Spleen (tissue), 13 donors: ENCODE measurements at places on chromosomes 5 and 9. TPM values are rescaled to one million over a fixed set of nuclear protein-coding genes. Genes with fewer than 3 reads are reported as not detected.
A peak's percentile ranks its signal among the peaks of the same experiment; 100 is the strongest.

DNA sequence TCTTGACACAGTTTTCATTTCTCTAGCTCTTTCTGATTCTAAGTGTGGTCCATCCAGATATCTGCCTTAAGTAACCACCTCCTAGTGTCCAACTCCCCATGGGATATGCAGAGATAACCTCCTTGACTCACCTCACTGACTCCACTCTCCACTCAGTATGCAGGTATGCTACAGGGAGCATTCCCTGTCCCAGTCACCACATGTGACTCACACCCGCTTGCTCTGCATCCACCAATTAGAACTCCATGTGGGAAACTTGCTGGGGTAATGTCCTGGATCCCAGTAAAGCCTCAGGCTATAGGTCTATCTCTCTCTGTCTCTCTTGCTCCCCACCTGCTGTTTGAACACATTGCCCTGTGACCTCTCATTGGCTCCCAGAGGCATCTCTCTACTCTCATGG, 563.9 kb downstream of the HTR1A start:
- DNase-seq: no peak

- no peak for DNase-seq
These were observed 46.2 kb downstream of the NTNG2 start for GRCh38 chr9:132207839-132208615.

LHFPL2 gene
- polyA plus RNA-seq: 9.6 TPM

LRRC26 gene
- polyA plus RNA-seq: not detected

DNA sequence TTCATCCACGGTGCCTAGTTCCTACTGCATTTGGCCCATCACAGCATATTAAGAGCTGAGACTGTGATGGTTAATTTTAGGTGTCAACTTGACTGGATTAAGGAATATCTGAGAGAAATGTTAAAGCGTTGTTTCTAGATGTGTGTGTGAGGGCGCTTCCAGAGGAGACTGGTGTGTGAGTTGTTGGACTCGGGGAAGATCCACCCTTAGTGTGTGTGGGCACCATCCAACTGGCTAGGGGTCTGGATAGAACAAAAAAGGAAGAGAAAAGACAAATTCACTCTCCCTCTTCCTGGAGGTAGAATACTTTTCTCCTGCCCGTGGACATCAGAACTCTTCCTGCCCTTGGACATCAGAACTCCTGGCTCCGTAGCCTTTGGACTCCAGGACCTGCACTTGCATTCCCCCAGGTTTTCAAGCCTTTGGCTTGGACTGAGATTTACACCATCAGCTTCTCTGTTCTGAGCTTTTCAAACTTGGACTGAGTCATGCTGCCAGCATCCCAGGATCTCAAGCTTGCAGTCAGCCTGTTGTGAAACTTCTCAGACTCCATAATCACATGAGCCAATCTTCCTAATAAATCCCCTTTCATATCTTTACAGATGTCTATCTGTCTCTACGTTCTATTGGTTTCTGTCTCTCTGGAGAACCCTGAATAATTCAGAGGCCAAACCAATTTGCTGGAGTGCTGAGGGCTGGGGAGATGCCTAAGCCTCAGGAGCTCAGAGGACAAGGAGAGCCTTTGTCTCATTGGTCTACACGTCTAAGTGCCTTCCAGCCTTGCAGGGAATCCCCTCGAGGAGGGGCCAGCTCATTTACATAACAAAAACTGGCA, 164.5 kb downstream of the DCP2 start:
- no peak for DNase-seq

TERT gene
- 0.19 TPM for polyA plus RNA-seq

MAPK9 gene
- polyA plus RNA-seq: 10.3 TPM

ENHO gene
- 0.74 TPM for polyA plus RNA-seq

- DNase-seq: peak; percentile 83
These were observed 51.0 kb upstream of the IL17B start for GRCh38 chr5:149429839-149430721.

DNA sequence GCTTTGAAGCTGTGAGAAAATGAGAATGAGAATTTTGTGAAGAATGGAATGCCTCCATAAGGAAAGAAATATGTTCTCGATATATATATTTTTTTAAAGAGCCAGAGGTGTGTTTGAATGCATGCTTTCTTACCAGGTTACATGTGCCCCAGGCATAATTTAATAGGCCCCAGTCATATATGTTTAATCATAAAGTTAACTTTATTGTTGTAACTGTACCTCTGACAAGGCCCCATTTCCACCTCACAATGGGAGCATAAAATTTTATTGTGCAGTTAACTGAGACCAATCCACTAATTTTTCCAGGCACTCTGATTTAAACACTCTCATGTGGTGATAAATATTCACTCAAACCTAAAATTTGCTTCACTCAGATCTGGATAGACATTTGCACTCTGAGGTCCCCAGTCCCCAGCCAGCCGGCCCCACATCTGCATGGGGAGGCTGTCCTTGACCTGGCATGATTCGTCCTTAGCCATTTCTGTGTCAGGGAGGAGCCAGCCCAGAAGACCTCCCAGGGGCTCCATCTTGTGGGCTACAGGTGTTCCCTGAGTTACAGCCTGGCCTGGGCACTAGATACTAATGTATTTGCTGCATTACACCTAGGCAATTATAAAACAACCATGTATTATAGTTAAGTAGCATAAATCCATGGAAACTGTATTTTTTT, 245.8 kb downstream of the MTRR start:
- no peak for DNase-seq

DNA sequence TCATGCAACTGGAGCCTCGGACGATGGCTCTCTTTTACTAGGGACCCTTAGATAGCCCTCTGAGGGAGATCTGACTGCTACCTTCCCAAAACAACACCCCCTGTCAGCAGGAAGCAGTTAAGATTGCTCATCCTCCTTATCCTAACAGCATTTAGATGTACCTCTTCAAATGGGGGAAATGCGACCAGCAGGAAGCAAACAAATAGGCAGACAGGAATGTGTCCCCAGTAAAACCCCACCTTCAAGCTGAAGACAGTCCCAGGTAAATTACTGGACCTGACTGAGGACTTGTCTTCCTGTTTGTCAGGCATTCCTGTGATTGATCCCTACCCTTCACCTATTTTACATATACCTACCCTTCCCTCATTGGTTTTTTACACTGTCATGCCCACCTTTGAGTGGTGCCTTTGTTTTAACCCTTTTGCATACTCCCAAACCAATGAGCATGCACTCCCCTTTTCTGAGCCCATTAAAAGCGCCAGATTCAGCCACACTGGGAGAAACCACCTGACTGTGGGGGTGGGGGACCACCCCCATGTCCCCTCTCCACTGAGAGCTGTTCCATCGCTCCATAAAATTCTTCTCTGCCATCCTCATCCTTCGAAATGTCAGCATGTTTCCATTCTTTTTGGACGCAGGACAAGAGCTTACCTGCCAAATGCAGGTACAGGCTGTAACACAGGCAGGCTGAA, 954.0 kb upstream of the CDH6 start:
- DNase-seq: no peak
